ENCODE measurements at places on chromosomes 13 and 19.

DNA sequence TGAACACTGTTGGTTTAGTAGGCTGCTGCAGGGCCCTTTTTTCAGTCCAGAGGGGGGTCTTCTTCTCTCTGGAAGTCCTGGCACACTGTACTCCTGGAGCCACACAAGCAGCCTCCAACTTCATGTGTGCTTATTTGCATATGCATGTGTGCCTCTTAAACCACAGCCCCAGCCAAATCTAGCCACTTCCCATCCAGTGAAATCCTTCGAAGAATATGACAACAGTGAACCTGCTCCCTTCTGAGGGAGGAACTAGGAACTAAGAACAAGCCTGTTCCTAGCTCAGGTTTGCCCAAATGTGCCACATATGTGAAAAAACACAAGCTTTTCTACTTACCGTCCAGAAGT lies 348.5 kb downstream of the FOXO1 start:
- no peak for DNase-seq

DNA sequence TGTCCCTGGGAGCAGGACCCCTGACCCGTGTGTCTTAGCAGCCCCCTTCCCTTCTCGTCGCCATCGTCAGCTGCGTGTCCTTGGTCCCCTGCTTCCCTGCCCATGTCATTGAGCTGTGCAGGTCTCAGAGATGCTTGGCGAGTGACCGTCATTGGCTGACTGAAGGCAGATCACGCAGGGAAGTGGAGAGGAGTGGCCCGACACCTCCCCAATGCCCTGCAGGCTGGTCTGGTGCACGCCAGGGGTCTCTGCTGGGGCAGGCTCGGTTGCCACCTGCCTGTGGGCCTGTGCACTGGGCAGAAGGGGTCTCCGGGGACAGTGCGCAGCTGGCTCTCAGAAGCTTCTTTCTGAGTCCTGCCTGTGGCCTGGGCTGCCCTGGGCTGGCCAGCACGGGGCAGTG lies 6.2 kb downstream of the GNA11 start:
- DNase-seq, result no peak

- DNase-seq, result no peak
These were observed 73.4 kb downstream of the AKAP11 start for GRCh38 chr13:42345367-42345766.

DNA sequence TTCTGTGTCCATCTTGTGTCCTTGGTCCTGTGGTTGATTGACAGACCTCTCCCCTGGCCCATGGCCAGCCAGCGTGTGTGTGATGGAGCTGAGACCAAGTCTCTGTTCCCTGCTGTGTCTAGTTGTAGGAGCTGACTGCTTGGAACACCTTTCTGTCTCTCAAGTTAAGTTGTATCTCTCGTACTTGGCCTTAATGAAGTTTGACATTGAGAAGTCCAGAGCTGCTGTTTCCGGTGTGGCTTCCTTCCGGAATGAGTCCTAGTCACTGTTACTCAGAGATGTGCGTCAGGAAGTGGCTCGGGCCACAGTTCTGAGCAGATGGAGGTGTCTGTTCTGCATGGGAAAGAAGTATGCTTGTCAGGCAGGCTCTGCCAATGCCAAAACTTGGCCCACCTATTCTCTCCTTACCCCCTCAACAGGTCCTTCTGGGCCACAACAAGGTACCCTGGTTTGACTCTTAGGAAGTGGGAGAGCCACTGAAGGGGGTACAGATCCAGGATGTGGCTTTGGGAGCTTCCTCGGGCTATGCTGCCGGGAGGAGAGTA lies 54.3 kb downstream of the GATAD2A start:
- DNase-seq, result peak; percentile 75

GRCh38 chr13:76992548-76993001 lies 694 bp downstream of the CLN5 start:
- no peak for DNase-seq

DNA sequence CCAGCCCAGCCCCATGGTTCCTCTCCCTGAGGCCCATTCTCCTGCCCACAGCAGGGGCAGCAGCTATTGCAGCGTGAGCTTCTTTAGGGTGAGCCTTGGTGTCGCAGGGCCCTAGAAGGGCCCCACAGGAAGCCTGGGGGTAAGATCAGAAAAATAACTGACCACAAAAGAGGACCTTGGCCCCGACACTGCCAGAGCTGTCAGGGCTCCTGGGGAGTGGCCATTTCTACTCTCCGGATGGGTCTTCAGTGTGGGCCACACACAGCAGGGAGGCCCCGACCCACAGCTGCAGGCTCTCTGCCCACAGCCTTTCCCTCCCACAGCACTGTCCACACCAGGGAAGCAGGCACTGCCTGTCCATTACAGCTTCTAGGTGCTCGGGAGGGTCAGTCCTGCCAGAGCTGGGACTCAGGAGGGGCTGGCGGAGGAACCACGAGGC lies 3.5 kb upstream of the SIGLEC8 start:
- DNase-seq, result no peak

DNA sequence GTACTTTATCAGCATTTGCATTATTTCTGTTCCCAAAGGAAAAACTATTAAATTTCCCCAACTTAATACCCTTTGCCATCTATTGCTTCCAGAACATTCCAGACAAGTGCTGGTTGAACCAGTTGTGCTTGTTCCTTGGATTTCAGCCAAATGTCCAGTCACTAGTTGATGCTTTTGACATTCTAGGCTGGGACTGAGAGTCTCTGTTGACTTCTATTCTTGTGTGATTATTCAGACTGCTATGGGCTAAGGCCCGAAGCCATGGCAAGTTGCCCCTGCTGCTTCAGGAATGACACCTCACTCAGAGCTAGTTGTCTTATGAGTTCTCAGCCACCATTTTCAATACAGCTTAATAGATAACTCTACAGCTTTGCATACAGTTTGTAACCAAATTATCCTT lies 458.1 kb upstream of the ARGLU1 start:
- no peak for DNase-seq

GRCh38 chr13:24270639-24271141 lies 38.7 kb upstream of the C1QTNF9 start:
- DNase-seq, result peak; percentile 44

GRCh38 chr19:16327911-16328823 lies 3.5 kb downstream of the KLF2 start:
- no peak for DNase-seq

DNA sequence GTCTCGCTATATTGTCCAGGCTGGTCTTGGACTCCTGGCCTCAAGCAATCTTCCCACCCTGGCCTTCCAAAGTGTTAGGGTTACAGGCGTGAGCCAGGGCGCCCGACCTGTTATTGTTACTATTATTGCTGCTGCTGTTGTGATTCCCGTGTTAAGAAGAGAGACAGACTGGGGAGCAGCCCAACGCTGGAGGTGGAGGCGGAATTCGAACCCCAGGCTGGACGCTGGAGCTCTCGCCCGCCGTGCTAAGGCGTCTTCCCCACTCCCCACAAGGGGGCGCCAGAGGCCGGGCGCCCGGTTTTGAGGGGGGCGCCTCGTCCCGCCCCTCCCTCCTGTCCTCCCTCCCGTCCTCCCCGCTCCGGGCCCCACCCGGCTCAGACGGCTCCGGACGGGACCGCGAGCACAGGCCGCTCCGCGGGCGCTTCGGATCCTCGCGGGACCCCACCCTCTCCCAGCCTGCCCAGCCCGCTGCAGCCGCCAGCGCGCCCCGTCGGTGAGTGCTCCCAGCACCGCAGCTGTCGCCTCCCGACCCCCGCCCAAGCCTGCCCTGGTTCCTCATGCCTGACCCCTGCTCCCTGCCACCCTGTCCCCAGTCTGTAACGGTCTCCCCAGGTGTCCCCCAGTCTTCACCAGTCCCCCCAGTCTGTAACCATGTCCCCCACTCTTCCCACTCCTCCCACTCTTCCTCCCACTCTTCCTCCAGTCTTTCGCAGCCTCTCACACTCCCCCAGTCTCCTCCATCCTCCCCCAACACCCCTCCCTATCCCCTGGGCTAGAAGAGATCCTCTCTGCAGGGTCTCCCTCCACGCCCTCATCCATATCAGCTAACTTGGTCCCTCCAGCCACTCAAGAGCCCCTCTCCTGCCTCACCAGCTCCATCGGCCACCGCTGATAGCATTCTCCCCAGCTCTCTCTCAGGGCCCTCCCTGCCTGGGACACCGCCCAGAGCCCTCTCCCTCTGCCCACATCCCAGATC lies at the start of gene EHD2:
TSS of gene EHD2 (plus strand) at position 377 of the 976 bp plus-strand sequence. CDS start 3,191 bp downstream, outside the sequence.
- DNase-seq, result peak; percentile 56

DNA sequence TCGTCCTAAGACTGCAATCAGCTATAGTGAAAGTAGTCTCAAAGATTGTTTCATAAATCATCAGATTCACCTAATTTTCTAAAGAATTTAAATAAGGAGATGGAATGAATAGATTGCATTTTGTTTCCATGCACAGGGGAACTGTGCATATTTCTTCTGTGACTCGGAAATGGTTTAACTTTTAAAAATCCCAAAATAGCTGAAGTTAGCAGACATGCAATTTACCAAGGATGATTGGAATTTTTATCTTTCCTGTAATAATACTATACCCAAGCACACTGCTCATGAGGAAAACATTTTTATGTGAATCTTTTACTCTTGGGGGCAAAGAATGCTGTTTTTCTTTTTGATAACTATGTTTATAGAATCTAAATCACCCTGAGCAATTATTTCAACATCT lies 15.0 kb upstream of the LMO7 start:
- DNase-seq, result no peak

GRCh38 chr19:14395710-14396336 lies 14.6 kb downstream of the ADGRE5 start:
- no peak for DNase-seq

DNA sequence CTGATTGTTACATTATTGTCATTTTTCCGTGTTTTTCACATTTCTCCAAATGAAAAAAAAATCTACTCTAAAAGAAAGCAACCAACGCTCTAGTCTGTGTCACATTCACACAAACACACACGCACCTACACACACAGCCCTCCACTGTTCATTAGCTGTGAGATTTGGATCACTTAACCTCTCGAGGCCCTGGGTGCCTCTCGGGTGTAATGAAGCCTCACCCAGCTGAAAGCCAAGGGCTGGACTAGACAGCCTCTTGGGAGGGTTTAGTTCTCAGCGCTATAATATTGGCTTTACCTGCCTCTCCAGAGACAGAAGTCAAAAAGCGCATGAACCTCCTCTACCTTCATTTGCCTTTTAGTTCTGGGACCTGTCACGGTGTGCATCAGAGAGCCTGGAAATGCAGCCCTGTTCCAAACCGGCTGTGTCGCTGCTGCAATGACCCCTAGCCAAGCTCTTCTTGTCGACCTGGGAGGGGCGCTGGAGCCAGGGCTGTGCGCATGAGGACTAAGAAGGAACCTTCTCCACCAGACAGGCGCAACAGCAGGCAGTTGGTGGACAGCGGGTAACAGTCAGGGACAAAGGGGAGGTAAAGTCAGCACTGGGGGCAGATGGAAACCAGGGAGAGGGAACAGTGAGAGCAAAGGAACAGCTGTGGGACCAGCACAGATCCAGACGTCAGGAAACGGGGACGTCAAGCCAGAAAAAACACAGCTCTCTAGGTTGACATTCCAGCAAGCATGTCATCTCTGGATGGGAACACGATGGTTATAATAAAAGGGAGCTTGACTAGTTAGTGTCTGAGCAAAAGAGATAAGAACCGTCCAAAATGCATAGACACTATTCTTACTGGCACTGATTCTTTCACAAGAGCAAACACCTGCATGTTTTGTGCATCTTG lies 375.9 kb downstream of the EFNB2 start:
- DNase-seq, result no peak

DNA sequence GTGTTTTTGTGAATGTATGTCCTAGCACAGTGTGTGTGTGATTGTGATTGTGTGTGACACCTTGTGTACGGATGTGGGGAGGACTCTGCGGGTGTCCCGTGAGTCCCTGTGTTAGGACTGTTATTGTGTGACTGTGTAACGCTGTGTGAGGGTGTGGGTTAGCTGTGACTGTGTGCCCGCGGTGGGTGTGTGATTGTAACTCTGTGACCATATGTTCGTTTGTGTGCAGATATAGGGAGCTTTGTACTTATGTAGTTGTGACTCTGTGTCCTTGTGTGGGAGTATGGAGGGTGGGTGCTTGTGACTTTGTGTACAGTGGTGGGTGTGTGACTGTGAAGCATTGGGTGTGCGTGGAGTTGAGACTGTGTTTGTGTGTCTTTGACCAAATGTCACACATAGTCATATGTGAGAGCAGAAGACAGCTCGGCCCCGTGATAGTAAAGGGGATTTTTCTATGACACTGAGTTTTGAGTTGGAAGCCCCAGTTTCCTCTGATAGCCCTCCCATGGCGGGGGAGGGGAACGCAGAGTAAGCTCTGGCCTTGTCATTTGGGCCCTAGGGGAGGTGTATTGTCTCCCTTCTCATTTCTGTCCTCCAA lies 949 bp upstream of the ZNF260 start:
- no peak for DNase-seq

GRCh38 chr19:16094360-16095070 lies 17.2 kb upstream of the RAB8A start:
- no peak for DNase-seq

GRCh38 chr19:291006-291521 lies at the start of gene PLPP2:
Gene PLPP2, minus strand, starts transcription at chr19:291403. Its CDS starts 67 bp downstream, at chr19:291336.
- DNase-seq, result peak; percentile 59

- no peak for DNase-seq
These were observed 190.1 kb upstream of the CSNK1A1L start for GRCh38 chr13:37295573-37295972.

- no peak for DNase-seq
These were observed 86.5 kb downstream of the KCTD12 start for GRCh38 chr13:76799696-76800095.

DNA sequence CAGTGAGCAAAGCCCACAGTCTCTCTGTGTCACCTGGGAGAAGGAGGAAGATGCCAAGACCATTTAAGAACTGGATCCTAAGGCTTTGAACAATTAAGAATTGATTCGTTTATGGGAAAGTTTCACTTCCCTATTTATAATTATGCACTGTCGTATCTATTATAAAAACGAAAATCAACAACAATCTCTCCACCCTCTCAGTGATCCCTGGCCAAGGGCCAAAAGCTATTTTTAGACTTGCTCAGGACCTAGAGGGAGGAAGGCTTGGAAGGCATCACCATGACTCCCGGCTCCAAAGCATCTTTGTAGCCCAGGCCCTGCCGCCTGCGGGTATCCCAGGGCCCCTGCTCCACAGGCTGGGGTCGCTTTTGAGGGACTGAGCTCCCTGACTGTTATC lies 1.3 kb downstream of the RHPN2 start:
- DNase-seq, result no peak

DNA sequence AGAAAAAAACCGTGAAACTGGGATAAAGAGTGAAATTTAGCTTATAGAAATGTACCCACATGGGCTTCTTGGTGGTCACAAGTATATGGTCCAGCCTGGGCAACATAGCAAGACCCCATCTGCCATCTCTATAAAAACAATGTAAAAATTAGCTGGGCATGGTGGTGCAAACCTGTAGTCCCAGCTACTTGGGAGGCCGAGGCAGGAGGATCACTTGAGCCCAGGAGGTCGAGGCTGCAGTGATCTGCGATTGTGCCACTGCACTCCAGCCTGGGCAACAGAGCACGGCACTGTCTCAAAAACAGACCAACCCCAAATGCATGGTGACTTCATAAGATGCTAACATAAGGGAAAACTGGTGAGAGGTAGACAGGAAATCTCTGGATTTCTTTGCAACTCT lies 54.4 kb downstream of the GNG7 start:
- DNase-seq, result no peak

GRCh38 chr19:5006201-5006600 lies 37.3 kb downstream of the KDM4B start:
- peak; percentile 51 for DNase-seq

GRCh38 chr13:83881140-83881684 lies 1.1 kb downstream of the SLITRK1 start:
- DNase-seq, result no peak
